ENCODE measurements at places on chromosomes 2 and 18.

DNA sequence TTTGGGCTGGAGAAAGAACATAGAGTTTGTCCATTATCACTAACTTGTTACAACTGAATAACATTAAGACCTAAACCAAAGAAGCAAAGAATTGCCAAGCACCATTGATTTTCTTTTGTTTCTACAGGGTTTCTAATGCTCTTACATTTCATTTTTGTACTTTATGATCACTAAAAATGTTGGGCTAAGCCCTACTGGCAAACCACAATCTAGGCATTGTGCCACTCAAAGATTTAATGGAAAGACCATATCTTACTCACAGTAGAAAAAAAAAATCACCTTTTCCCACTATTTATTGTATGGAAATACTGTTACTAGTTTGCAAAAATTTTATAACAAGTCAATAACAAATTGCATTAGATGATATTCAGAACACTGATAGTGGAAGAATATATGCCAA lies 447.4 kb upstream of the PKDCC start:
- no peak for DNase-seq

DNA sequence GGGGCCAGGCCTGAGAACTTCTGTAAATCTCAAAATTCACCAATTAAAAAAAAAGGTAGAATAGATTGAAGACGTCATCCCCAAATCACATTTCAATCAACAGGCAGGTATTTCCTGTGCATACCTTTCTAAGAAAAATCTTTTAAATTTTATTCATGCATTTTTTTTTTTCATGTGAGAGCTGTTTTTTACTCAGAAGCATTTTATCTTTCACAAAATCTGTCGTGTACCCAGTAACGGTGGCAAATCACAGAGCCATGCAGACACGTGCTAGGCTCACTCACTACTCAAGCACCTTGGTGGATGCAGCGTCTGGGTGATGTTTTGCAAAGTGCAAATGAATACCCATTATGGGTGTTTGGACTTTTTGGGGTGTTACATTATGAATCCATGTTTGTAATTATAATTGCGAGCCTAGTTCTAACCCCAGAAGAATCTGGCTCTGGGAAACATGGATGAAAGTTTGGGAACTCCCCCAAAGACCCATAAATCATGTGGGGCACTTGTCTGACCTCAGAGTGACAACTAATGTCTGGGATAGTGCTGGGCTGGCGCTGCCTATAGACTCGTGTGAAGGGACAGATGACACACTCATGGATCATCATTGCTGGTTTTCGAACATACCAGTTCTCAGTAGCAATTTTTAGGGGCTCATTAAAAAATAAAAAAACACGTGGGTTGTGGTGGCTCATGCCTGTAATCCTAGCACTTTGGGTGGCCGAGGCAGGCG lies 335.2 kb downstream of the LPIN1 start:
- no peak for DNase-seq

- DNase-seq, result peak; percentile 11
Measured at GRCh38 chr2:166413255-166413654, 37.5 kb upstream of the SCN9A start.

GRCh38 chr2:232632904-232633412 lies 446 bp upstream of the EFHD1 start:
- DNase-seq, result no peak

DNA sequence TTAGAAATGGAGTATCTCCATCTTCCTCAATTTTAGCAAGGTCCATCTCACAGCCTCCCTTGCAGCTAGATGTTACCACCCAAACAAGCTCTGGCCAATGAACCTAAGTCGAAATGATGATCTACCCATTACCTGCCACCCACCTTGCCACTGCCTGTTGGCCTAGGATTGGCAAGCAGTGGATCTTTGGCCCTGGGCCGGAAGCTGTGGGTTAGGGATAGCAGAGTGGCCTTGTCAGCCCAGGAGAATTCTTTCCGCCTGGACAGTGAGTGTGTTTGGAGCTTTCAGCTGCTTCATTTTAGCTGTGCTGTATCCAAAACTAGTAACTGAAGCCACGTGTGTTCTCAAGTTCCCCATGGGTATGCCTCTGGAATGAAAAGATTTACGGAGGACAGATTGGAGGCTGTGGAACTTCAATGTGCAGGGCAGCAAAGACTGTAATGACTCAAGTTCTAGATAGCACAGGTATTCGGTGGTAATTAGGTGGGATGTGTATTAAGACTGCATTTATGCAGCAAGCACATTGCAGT lies 7.7 kb upstream of the PARD6G start:
- DNase-seq, result no peak

GRCh38 chr18:2588666-2589344 lies 17.4 kb downstream of the NDC80 start:
- no peak for DNase-seq

GRCh38 chr2:37920570-37920969 lies 4.5 kb upstream of the RMDN2 start:
- DNase-seq, result no peak

DNA sequence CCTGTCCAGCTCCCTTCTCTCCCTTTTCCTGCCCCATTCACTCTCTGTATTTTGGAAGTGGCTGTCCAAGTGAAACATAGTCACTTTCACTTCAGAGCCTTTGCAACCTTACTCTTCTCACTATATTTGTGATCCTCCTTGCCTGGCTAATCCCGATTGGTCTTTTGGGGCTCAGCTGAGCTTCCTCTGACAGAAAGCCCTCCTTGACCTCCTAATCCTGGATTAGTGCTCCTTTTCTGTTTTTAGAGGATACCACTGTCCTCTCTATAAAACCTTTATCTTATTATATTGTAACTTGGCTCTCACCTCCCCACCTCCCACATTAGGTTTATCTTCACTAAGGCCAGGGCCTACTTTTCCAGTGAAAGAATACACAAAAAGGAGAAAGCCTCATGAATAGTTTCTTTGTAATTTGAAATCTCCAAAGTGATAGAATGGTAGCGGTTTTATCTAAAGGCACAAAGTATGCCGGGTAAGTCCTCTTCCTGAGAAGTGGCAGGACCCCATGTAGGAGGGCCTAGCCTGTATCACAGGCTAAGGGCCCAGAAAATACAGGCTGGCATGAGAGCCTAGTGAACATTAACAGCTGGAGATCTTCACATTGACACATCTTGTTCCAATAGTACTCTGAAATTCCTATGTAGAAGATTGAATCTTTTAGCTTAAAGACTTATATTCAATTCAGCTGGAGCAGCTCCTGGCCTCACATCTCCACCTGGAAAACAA lies 83.1 kb upstream of the GAREM1 start:
- no peak for DNase-seq

DNA sequence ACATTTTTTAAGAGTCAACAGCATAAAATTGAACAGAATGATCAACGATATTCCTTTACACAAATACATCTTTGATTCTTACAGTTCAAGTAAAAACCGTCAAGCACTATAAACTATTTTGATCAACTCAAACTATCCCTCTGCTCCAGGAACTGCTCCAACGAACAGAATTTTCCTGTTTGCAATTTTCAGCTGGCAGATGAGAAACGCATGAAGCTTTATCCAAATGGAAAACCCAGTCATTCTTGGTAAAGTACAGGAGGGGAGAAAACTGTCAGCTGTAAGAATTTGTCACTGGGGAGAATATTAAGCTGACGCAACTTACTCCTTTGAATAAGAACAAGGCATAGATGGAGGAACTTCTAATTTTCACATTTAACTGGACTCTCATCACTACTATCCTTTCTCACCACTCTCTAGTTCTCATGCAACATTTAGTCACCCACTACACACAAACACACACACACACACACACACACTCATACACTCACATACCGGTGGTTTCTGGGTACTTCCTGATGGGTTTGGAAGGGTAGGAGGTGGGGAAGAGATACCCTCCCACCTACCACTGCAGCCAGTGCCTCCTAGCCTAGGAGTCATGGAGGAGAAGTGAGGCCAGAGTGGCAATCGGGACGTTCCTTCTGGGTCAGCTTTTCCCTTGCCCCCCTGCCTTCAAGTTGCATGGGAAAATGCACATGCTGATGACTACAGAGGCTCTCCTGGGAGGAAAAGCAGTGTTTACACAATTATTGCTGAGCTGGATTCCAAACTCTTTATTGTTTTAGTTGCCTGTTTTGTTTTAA lies 54.0 kb upstream of the SPATS2L start:
- DNase-seq, result no peak

- no peak for DNase-seq
Measured at GRCh38 chr2:156340804-156341451, 8.4 kb upstream of the NR4A2 start.

GRCh38 chr2:15836689-15837610 lies 103.4 kb upstream of the MYCN start:
- DNase-seq, result no peak

GRCh38 chr2:195879153-195879552 lies 189.5 kb downstream of the DNAH7 start:
- DNase-seq, result no peak

DNA sequence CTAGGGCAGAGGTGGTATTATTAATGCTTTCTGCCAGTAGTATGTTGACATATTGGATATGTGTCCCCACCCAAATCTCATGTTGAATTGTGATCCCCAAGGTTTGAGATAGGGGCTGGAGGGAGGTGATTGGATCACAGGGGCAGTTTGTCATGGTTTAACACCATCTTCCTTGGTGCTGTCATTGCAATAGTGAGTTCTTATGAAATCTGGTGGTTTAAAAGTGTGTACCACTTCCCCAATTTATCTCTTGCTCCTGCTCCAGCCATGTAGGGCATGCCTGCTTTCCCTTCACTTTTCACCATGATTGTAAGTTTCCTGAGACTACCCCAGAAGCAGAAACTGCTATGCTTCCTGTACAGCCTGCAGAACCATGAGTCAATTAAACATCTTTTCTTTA lies 47.1 kb upstream of the THSD7B start:
- DNase-seq, result no peak

DNA sequence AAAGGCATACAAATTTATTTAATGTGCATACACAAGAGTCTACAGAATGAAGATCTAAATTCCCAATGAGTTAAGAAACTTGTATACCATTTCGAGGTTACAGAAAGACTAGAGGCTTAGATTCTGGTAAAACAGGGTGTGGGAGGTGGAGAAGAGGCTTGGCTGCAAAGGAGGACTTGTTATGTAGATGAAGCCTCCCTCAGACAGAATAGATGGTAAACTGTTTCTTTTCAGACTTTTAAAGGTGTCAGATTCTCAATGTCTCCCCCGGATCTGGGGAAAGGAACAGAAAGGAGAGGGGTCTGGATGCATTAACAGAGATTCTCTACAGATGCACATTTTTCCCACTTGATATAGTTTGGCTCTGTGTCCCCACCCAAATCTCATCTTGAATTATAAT lies 126.0 kb downstream of the ST6GAL2 start:
- no peak for DNase-seq

GRCh38 chr2:108604196-108604595 lies 69.9 kb downstream of the LIMS1 start:
- no peak for DNase-seq

GRCh38 chr2:88247531-88247930 lies 77.4 kb downstream of the THNSL2 start:
- no peak for DNase-seq

- no peak for DNase-seq
Measured at GRCh38 chr18:36496022-36496421, 198.5 kb downstream of the FHOD3 start.

- DNase-seq, result no peak
Measured at GRCh38 chr2:86566158-86566820, 3.0 kb upstream of the CHMP3 start.

DNA sequence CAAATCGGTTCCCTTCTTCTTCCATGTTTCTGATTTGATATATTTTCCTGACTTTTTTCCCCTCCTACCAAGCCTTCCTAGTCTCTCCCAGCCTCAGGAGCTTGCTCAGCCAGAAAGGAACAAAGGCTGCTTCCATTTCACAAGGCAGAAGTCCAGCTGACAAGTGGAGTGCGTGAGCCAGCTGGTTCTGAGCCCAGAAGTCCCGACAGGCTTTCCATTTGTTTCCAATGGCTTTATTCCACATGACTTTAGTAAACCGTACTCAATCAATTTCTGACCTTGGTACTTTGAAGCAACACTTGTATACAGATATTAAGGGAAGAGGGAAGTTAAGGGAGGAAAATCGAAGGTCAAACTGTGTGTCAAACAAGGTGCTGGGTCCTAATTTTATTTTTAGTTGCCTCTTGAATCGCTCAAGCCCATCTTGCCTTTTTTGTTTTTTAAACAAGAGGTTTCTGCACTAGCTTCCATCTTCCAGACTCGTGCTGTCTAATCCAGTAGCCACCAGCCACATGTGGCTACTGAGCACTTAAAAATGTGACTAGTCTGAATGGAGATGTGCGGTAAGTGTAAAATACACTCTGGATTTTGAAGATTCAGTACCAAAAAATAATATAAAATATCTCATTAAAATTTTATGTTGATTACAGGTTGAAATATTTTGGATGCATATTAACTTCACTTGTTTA lies 36.2 kb downstream of the WIPF1 start:
- DNase-seq, result no peak

DNA sequence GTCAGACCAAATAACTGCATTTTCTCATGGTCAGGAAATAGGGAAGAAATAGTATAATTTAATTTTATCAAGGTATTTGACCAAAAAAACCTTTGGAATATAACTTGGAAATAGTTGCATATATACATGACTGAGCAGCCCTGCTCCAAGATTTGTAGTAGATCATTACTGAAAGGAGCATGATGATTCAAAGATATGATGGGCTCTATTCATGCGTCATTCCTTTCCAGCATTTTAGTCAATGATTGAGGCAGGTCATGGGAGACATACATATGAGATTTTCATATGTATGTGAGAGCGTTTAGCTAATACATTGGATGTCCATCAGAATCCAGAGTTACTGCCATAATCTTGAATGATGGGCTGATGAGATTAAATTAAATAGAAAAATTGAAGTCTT lies 74.5 kb downstream of the CAB39 start:
- DNase-seq, result no peak

DNA sequence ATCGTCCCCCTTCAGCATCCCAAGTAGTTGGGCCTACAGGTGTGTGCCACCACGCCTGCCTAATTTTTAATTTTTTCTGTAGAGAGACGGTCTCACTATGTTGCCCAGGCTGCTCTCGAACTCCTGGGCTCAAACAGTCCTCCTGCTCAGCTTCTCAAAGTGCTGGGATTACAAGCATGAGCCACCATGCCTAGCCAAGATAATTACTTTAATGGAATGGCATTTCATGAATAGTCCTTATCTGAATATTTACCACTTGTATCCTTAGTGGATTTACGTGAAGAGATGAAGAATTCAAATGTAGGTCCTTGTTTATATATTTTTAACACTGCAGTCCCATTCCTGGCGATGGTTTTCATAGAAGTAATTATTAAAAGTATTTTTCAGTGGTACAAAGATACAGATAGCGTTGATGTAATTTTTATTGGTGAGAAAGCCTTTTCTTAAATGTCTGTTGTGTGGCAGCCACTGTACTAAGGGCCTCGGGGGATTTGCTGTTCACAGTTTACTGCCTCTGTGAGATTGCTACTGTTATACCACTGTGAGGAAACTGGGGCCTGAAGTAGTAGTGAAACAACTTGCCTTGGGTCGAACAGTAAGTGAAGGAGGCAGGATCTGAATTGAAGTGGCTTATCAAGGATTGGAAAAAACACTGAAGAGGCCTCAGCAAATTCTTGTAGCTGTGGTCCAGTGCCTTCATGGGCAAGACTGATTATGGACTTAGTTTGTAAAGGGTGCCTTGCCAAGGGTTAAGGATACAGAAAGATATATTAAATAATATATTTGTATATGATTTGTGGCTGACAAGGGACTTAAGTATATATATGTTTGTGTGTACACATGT lies 151.2 kb downstream of the PRPF40A start:
- DNase-seq, result no peak

GRCh38 chr2:238631491-238632180 lies 204.9 kb downstream of the ASB1 start:
- no peak for DNase-seq
